Natural killer cell (primary cell): ENCODE measurements at places on chromosomes 13 and 19. TPM values are rescaled to one million over a fixed set of nuclear protein-coding genes. Genes with fewer than 3 reads are reported as not detected.

The SLC25A41 gene
- total RNA-seq = not detected

The FCHO1 gene
- total RNA-seq = 66.5 TPM

The CGB3 gene
- total RNA-seq = not detected

The FAM124A gene
- total RNA-seq = not detected

The IRGQ gene
- total RNA-seq = 43.7 TPM

The ZNF681 gene
- 1.2 TPM for total RNA-seq

The GPC5 gene
- not detected for total RNA-seq

The ZNF439 gene
- total RNA-seq = 15.4 TPM

The LATS2 gene
- 28.8 TPM for total RNA-seq

The ZNF442 gene
- 2.8 TPM for total RNA-seq

The NLRP7 gene
- total RNA-seq = not detected
